ENCODE measurements at places on chromosomes 5 and 9. TPM values are rescaled to one million over a fixed set of nuclear protein-coding genes. Genes with fewer than 3 reads are reported as not detected.

Gene SDHA
- total RNA-seq: 182 TPM

Gene QRFP
- not detected for total RNA-seq

Gene ESM1
- 411 TPM for total RNA-seq

Gene ANKDD1B
- total RNA-seq: 0.27 TPM

Gene FAM221B
- not detected for total RNA-seq

Gene PCDHA13
- not detected for total RNA-seq

Gene F2RL2
- 0.80 TPM for total RNA-seq

Data from thoracic aorta endothelial cell (primary cell).